ENCODE measurements at places on chromosomes 4 and X.

DNA sequence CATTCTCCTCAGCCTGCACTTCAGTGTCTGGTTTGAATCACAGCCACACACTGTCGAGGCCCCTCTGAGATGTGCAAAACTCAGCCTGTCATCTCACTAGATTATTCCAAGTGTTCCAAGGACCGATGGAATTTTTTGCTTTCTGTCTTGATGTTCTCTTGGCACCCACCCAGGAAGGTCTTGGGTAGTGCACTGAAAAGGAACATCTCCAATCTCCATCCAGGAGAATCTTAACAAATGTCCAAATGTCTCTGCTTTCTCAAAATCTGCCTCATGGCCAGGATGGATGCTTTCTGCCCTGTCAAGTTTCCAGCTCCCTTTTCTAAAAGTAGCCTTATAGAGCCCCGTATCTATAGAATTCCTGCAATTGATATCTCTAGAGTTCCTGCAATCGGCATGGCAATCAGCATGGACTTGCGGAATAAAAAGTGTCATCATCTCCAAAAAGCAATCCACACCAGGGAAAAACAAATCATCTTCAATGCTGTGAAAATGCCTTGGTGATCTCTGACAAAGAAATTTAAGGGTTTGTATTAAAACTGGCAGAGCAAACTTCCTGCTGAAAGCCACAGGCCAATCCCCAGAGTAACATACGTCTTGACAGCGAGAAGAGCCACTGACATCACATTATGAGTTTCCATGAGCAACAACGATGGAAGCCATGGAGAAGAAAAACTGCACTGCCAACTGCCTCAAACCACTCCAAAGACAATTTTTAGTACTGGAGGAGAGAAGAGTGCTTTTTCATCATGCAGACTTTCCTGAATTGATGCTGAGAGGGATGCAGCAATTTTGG lies 215.3 kb upstream of the FAM9B start:
- no peak for DNase-seq

DNA sequence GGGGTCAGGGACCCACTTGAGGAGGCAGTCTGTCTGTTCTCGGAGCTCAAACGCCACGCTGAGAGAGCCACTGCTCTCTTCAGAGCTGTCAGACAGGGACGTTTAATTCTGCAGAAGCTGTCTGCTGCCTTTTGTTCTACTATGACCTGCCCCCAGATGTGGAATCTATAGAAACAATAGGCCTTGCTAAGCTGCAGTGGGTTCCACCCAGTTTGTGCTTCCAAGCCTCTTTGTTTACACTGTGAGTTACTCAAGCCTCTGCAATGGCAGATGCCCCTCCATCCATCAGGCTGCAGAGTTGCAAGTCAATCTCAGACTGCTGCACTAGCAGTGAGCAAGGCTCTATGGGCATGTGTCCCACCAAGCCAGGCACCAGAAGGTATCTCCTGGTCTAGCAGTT lies 158.1 kb downstream of the DTHD1 start:
- no peak for DNase-seq

DNA sequence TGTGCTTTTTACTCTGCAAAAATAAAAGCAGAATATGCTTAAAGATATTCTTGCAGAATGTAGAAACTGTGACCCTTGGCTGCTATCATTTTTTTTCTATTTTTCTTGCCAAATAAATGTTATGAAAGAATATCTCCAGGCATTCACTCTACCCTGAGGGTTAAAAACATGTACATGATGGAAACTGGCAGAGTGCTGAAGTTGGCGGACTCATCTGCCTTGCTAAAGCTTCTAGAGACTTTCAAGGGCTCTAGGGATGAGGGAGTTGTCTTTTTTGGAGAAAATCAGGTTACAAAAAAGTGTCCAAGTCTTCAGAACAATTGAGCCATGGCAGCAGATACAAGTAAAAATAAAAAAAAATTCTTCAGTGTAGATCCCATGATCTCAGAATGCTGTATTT lies 40.5 kb upstream of the NRK start:
- no peak for DNase-seq

- DNase-seq, result no peak
Observed at GRCh38 chrX:94676285-94676684, 1002.3 kb downstream of the FAM133A start.

GRCh38 chrX:140815868-140816267 lies 106.3 kb downstream of the LINC00632 start:
- DNase-seq, result no peak

- no peak for DNase-seq
Observed at GRCh38 chr4:5897674-5898073, 4.8 kb upstream of the CRMP1 start.

GRCh38 chr4:127732623-127733328 lies 2.6 kb downstream of the SLC25A31 start:
- no peak for DNase-seq

GRCh38 chr4:4329496-4329895 lies 39.4 kb downstream of the ZBTB49 start:
- DNase-seq, result no peak

GRCh38 chr4:183540410-183541009 lies 35.7 kb downstream of the ING2 start:
- DNase-seq, result no peak

DNA sequence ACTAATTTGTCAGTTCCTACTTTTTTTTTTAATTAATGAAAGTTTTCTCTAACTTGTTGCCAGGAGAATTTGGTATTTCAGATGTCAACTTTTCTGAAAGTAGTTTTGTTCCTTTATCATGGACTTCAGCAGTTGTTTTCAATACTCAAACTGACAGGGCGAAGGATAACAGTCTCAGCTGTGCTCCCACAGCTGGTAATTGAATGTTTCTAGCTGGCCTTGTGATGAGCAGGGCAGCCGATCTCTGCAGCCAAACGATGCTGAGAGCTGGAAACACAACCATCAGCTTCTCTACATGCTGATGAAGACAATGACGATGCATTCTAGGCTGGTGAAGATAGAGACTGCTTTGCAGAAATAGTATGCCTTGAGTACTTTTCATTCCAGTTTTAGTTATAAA lies 130.0 kb upstream of the MAP9 start:
- no peak for DNase-seq

GRCh38 chrX:68846536-68846935 lies 17.7 kb downstream of the EFNB1 start:
- no peak for DNase-seq

DNA sequence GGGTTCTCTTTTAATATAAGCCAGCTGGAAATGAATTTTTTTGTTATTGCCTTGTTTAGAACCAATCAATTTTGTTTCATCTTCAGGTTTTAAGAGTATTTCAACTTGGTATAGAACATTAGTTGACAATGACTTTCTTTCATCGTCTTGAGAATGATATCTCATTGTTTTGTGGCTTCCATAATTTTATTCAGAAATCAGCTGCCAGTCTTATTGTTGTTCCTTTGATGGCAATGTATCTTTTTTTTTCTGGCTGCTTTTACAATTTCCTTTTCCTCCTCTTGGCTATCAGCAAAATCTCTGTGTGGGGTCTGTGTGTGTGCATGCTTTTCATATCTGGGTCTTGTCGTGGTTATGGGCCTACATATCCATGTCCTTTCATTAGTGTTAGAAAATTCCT lies 1536.4 kb upstream of the TENM3 start:
- no peak for DNase-seq

DNA sequence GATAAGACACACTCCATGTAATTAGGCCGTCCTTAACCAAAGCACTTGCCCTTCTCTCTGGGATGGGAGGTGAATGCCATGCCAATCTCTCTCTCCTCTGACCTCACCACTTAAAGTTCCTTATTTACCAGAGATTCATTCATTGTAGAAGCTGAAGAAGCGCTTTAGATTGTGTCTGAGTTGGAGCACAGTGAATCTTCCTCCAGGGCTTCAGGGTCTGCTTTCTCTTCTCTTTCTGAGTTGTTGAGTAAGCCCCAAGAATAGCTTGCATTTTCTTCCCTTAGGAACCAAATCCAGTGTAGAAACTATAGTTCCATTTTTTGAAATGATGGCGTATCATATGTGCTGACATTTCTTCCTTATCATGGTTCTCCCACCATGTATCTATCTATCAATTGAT lies 104.5 kb upstream of the MAML3 start:
- DNase-seq, result no peak

DNA sequence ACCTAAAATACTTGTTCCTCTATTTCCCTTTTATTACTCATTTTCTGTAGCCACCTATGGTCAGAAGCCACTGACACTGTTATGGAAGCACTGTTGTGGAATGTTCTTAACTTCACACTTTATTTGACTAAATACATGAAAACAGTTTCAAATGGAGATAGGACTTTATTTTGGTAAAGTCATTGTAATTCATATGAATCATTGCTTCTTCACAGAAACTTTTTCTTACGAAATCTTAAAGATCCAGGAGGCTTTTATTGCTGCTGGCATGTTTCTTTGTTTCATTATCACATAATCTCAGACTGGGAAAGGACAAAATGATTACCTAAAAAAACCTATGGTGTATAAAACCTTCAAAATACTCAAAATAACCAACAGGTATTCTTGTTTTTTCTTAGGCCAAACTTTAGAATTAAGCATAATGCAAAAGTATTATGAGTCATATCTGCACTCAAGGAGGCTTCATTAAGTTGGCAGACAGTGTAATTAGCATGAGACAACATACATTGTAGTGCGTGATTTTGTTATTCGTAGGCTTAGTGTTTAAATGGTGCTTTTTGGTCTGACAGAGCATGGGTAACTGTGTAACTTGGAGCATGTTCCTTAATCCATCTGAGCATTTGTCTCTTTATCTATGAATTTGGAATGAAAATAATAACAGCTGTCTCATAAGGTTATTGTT lies 58.0 kb downstream of the SH3BGRL start:
- DNase-seq, result no peak

DNA sequence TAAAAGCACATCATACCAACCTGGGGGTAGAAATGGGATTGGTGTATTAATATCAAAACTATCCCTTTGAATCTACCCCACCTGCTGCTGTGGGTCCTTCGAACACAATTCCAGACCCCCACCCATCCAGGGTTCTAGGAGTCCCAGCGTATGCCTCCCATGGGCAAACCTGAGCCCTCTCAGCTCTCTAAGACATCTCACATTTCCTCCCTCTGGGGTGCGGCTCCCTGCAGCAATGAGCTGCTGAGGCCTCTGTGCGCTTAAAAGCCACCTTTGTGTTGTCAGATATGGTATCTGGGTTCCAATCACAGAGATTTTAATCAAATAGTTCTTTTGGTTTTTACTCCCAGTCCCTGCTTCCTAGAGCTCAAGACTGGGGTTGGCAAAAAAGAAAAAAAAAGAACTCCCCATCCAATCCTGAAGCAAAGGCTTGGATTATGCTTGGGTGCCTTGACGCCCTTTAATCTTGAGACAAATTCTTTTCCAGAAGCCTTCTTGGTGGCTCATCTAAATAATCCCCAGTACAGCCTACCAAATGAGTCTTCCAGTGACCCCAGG lies 37.5 kb upstream of the NOCT start:
- no peak for DNase-seq

DNA sequence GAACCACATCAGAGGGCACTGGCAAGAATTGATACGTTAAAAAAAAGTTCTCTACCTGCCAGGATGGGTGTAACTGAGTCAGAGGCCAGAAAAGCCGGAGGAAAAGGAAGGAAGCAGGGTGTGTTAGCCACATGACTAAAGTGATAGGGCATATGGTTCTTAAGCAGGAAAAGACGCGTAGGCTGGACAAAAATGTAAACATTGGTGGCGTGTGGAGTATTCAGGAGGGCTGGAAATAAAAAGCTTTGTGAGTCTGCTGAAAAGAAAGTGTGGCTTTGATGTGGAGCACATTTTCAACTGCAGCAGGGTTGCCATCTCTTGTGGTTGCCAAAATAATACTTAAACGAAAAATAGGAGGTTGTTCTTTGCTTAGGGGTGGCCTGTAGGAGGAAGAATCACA lies 186.5 kb upstream of the RPL34 start:
- peak; percentile 66 for DNase-seq

DNA sequence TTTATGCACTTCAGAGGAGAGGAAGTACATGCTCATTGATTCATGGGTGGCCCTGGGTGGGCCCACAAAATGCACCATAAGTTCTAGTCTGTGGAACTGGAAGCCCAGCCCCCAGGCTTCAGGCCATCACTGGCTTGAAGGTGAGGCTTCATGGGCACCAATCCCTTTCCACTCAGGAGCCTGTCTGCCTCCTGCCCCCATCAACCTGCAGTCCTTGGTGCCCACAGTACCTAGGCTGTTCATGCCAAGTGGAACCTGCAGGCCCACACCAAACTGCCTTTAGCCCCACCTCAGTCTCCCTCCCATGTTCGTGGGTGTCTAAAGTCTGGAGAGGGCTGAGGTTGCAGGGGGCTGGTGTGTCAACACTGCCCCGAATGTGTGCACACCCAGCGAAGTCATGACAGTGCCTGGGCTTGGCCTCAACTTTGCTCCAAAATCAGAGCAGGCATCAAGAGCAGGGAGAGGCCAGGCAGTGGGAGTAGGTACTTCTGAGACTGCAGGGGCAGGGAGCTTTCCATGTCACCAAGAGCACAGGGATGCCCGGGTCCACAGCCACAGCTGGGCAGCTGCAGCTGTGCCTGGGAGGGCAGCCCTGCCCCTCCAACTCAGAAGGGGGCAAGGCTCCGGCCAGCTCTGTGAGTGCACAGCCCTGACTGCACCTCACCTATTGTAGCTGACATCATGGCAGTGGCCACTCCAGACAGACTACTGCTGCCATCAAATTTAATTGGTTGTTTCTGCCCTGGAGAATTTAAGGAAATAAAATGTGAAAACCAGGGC lies 1250.4 kb upstream of the IGFBP7 start:
- no peak for DNase-seq

DNA sequence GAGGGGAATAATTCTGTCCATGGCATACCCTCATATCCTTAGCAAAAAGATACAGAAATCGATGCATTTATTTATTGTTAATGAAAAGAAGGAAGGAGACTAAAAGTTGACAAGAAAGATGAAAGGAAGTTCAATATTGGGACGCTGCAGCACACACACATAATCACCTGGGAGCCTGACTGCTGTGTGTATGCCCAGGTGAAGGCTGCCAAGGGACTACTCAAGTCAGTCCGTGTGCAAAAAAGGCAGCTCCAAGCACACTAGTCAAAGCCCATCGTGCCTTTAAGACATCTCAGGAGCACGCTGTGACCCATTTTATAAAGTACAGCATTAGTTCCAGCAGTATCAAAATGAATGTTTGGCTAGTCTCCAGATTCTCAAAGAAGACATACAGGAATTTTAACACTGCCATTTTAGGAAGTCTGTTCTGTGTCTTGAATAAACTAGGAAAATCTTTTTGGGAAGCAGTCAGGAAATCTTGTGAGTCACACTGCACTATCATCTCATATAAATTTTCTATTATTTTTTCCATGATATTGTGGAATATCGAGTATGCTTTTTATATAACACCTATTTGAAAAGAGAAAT lies 363.9 kb downstream of the GASK1B start:
- DNase-seq, result no peak

DNA sequence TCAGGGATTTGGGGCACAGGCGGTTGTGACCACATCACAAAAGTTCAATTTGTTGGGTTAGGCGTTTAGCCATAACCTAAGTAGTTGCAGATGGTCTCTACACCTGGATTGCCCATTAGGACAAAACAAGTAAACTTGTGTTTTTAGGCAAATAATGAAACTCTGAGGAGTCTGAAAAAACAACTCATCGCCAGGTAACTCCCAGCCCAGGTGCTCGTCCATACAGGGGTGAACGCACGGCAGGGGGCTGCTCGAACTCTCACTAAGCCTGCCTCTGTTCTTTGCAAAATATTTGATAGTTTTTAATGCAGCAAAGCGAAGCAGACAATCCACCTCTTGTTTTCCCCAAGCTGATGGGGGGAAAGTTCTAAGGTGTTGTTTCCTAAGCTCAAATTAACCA lies 559 bp upstream of the RHOH start:
- DNase-seq, result no peak

- DNase-seq, result no peak
Observed at GRCh38 chrX:103276581-103277002, at the start of gene TCEAL5. Gene TCEAL5, minus strand, starts transcription at chrX:103276750. Its CDS starts 2,187 bp downstream, at chrX:103274563.

GRCh38 chr4:155377276-155377675 lies 511 bp upstream of the MAP9 start:
- DNase-seq, result no peak

- peak; percentile 55 for DNase-seq
Observed at GRCh38 chrX:9340598-9341290, 124.1 kb upstream of the TBL1X start.
